Activated CD4-positive, alpha-beta memory T cell treated with anti-CD3 and anti-CD28 coated beads for 36 hours (primary cell): ENCODE measurements at places on chromosomes 2 and 18.

- no peak for DNase-seq
Observed at GRCh38 chr2:96832754-96833507, 10.9 kb downstream of the ANKRD23 start.

- no peak for DNase-seq
Observed at GRCh38 chr2:3959372-3959771, 256.0 kb downstream of the DCDC2C start.

- no peak for DNase-seq
Observed at GRCh38 chr18:32582455-32582854, 111.8 kb upstream of the GAREM1 start.

GRCh38 chr2:85445316-85446295, 27.1 kb downstream of the SH2D6 start:
- DNase-seq, result no peak

- no peak for DNase-seq
Observed at GRCh38 chr18:32167980-32168730, 21.7 kb upstream of the MEP1B start.

GRCh38 chr18:49682173-49682802, 120.4 kb downstream of the LIPG start:
- no peak for DNase-seq

GRCh38 chr2:69437751-69438154, 518 bp upstream of the NFU1 start:
- no peak for DNase-seq

GRCh38 chr2:24276349-24276899, 83.9 kb downstream of the ITSN2 start:
- DNase-seq, result no peak

DNA sequence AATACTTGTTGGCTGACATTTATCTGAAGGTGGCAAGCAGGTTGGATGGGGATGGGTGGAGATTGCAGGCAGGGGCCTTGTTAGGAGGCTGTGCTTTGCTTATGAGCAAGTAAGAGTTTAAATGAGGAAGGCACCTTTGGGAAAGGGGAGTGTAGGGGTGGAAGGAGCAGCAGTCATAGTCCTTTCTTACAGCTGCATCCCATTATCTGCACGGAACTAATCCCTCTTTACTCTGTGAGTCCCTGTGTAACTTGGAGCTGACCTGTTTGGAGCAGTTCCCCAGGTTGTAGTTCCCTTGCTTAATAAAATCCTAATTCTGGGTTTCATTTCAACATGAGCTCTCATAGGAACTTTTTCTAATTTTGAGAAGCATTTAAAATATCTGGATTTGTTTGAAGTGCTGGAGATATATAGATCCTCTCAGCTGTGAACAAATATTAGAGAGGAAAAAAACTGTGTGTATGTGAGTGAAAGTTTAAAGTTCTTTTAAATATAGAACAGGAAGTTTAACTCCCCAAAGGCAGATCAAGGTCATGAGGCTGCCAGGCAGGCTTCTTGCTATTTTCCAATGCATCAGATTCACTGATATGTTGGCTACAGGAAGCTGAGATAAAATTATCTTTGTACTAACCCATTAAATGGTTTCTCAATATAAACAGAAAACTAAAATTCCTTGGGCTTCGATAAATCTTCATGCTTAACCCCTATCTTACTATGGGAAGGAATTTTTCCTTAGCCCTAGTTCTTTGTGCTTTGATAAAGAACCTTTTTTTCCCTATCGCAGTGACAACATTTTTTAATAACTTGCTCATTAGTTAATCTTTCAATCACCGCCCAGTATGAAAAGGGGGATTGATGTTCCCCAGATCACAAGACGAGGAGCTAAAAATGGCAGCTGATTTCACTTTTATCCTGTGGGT, 104.6 kb upstream of the EML6 start:
- DNase-seq, result no peak
